ENCODE measurements at places on chromosomes 2 and 18. TPM values are rescaled to one million over a fixed set of nuclear protein-coding genes. Genes with fewer than 3 reads are reported as not detected.

DNA sequence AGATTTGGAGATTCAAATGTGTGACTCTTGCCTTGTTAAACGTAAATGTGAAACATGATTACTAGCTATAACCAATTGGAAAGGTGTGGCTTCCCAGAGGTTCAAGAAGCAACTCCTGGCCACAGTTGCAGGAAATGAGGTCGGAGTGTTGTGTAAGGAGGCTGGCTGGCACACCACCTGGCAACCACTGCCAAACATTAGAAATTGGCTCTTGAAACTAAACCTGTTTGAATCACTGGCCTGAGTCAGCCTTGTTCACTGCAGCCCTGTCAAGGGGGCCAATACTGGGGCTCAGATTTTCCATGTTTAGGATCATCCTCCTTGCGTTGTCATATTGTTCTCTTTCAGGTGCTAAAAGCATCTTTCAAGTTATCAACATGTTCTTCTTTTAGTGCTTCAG is 206.3 kb downstream of the ARL6IP6 start:
- DNase-seq, result no peak

GRCh38 chr18:3177902-3178687 is 41.7 kb downstream of the MYOM1 start:
- no peak for DNase-seq

The LRRTM4 gene
- total RNA-seq, result 4.2 TPM

The RUFY4 gene
- total RNA-seq, result 0.35 TPM

The TWIST2 gene
- total RNA-seq, result 1.9 TPM

The RASGRP3 gene
- not detected for total RNA-seq

The KHK gene
- total RNA-seq, result 3.5 TPM

- DNase-seq, result no peak
Measured at GRCh38 chr2:181185421-181185820, 205.0 kb downstream of the UBE2E3 start.

DNA sequence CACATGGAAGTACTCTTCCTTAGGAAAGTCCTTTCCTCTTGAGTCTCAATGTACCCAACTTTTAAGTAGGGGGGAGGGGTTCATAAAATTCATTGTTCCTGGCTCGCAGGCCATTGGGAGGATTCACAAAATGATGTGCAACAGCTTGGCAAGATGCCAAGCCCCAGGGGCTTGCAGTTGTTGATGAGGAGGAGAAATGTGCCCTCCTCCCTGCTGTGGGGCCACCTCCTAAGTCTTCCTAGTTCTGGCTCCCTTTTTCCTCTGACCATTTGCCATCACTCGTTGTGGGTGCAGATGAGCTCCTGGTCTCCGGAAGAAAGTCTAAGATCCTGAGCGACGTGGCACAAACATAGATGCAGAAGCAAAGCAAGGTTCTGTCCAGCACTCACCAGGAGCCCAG is 435.4 kb downstream of the EIPR1 start:
- peak; percentile 17 for DNase-seq

The R3HDM1 gene
- total RNA-seq, result 49.8 TPM

DNA sequence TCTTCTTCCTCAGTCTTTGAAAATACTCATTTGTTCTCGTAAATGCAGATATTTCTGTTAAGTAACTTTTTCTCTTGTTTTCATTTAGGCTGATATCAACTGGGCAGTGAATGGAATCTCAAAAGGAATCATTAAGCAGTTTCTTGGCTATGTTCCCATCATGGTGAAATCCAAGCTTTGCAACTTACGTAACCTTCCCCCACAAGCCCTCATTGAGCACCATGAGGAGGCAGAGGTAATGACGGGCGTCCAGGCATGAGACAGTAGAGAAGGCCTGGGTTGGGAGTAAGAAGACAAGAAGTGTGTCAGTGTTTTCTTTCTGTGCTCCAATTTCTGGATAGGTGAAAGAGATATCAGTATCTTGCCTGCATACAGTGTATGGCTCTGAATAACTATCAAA is 5.1 kb downstream of the POLR1B start:
- no peak for DNase-seq

GRCh38 chr2:58313926-58314325 is 72.8 kb upstream of the FANCL start:
- DNase-seq, result no peak

DNA sequence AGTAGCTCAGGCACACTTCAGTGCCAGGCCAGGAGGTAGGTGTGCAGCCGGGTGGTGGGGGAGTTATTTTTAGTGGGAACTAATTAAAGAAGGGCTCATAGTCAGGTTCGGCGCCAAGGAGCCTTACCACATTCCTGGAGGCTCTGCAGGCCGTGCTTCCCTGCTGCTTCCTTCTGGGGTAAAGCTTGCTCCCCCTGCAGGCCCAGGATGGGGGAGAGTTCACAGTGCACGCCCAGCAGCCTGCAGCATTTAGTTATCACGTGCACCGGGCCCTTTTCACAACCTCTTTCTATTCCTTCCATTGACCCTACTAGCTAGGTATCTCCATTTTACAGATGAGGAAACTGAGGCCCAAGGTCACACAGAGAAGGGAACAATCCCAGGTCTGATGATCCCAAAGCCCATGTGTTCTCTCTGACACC is 2.5 kb downstream of the KCNF1 start:
- DNase-seq, result peak; percentile 88

- DNase-seq, result no peak
Measured at GRCh38 chr18:74524097-74524496, 10.2 kb upstream of the CNDP1 start.

DNA sequence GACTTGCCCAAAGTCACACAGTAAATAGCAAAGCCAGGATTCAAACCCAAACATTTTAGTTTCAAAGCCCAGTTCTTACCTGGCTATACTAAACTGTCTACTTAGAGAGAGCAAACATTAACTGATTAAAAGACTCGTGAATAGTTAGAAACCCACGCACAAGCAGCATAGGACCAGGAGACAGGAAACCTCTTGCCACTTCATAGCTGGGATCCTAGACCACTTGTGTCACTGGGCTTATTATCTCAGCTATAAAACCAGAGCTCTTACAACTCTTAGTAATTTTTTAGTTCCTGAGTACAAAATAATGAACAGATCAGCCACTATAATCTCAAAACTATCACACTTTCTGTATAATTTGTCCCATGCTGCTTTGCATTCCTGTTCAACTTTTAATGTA is 2.4 kb upstream of the AAK1 start:
- no peak for DNase-seq

The SLC4A3 gene
- 15.8 TPM for total RNA-seq
